Stimulated activated CD4-positive, alpha-beta T cell treated with anti-CD3 and anti-CD28 coated beads, Interleukin-4, amount 100 ng/mL, for 48 hours (primary cell): ENCODE measurements at places on chromosomes 4 and X.
A peak's percentile ranks its signal among the peaks of the same experiment; 100 is the strongest.

DNA sequence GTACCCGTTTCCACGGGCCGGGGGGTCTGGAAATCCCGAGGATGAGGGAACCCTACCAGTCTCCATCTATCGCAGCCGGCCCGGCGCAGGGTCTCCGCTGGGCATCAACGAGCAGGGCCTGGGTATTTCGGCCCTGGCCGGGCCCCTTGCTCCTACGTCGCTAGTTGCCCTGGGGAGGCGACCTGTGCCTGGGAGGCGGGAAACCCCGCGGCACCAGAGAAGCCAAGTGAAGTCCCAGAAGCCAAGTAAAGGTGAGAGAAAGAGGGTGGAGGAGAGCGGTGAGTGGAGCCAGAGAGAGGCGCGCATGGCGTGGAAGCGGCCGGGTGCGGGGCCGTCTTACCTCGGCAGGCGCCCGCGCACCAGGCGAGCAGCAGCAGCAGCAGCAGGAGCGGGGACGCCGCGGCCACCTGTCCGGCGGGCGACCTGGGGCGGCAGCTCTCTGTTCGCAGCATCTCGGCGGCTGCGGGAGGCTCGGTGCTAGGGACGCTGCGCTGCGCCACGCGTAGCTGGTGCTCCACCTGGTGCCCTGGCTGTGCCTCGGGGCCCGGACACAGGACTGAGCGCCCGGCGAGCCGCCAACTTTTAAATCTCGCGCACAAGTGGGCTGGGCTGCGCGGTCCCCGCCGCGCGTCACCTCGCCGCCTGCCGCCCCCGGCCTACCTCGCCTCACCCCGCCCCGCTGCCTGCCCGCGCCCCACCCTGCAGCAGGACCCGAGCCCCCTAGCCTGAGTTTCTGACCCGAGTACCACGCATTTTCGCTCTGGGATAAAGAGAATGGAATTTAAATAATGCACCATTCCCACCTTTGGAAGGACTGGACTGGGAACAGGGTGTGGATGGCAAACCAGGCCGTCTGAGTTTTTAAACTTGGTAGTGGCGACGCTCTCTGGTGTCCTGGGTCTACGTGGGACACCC, at the start of gene NMU:
Gene NMU, minus strand, starts transcription at position 558 of the 915 bp plus-strand sequence. Its CDS starts 106 bp downstream, at position 452.
- DNase-seq = peak; percentile 28

- no peak for DNase-seq
Observed at GRCh38 chrX:130402208-130402684, 459 bp downstream of the RBMX2 start.

- DNase-seq = no peak
Observed at GRCh38 chr4:182929296-182929695, 12.1 kb upstream of the DCTD start.

DNA sequence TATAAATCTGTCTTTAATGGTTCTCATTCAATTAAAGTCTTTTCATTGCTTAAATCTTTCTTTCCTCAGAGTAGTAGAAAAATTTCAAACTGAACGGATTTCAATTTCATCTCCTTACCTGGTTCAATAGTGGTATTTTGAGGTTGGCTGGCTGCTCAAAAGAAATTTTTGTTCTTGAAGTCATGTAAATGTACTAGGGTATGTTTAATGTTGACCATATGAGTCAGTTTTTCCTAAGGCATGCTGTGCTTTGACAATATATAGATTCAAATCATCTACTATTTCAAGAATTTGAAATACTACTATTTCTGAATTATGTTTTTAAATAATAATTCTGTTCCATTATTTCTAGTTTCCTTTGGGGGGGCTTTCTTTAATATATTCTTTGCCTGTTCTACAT, 105.5 kb downstream of the PACRGL start:
- DNase-seq = no peak

GRCh38 chr4:139554893-139555704, 920 bp downstream of the SETD7 start:
- DNase-seq = peak; percentile 75

DNA sequence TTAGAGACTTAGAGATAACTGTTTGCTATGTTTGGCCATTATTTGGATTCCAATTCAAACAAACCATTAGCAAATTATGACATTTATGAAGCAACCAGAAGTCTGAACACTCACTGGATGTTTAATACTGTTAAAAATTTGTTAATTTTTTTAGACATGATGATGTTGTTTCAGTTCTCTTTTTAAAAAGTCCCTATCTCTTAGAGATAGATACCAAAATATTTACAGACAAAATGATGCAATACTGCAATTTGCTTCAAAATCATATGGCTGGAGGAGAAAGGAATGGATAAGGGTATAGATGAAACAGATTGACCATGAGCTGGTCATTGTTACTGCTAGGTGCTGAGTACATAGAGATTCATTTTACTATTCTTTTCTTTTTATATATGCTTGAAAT, 534.6 kb downstream of the BCOR start:
- DNase-seq = no peak

DNA sequence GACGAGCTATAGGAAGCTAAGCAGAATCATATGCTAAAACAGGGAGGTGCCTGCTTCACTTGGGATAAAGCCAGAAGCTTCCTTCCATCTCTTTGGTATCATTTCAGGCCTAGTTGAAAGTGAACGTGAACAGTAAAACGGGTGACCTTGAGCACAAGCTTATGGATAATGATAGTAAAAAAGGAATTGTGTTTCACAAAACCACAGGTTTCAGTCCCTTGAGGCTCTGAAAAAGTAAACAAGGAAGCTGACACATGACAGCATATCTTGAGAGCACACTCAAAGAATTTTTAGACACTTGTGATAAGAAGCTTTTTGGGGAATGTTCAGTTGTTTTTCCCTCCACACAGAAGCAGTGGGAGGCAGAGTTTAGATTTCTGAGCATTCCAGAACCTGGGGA, 286.1 kb downstream of the DCHS2 start:
- no peak for DNase-seq

- DNase-seq = no peak
Observed at GRCh38 chr4:157372154-157372553, 151.6 kb downstream of the GRIA2 start.
